ENCODE measurements at places on chromosomes 6 and 20.

GRCh38 chr20:18258126-18258860 is 30.0 kb upstream of the ZNF133 start:
- no peak for DNase-seq

DNA sequence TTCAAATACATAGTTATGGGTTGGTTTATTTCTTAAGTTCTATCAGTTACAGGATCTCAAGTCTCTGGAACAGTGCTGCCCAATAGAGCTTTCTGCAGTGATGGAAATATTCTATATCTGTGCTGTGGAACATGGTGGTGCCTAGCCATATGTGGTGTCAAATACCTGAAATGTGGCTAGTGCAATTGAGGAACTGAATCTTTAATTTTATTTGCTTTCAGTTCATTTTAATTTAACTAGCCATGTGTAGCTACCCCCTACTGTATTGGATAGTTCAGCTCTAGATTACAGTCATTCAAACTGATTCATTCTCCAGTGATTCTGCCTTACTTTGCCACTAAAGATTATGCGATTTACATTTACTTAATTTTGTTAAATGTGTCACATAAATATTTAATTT is 503.2 kb downstream of the CDKAL1 start:
- DNase-seq = no peak

DNA sequence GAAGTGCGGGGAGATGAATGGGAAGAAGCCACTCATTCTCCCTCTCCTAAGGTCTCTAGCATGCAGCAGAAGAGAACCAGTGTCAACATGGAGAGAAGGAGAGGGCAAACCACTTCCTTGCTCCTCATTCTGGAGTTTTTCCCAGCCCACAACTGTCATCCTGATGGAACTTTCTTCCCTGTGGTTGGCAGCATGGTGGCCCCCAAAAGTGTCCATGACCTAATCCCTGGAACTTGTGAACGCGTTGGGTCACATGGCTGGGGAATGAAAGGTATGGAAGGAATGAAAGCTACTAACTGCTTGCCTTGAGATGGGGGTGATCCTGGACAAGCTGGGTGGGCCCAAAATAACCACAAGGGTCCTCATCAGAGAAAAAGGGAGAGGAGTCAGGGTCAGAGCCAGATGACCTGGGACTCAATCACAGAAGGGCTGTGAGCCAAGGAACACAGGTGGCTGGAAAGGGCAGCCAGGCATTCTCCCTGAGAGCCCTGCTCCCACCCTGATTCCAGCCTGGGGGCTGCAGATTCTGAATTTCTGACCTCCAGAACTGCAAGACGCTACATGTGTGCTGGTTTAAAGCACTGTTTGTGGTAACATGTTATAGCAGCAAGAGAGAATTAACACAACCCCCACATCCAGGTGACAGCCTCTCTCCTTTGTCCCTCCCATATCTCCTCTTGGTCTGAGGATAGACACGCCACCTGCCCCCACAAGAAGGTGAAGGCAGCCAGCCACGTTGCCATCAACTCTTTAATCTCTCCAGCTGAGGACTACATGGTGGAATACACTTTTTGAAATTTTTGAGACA is 63.2 kb downstream of the PYGB start:
- peak; percentile 25 for DNase-seq

- DNase-seq = no peak
Measured at GRCh38 chr6:157974341-157974894, 7.2 kb upstream of the SYNJ2 start.

DNA sequence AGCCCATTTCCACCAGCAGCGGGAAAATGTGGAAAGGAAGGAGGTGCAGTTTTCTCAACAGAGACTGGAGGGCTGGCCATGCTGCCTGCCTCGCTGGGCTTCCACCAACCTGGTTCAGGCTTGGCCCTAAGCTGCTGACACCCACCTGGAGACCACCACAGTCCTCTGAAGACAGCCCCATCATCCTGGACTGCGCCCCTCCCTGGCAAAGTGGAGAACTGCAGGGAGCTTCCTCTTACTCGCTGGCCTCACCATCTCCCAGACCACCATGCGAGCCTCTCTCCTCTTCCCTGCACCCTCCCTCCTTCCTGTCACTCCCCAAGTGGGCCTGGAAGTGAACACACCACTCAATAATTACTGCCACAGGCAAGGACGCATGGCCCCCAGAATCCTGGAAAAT is 71.5 kb downstream of the PSMG4 start:
- no peak for DNase-seq

DNA sequence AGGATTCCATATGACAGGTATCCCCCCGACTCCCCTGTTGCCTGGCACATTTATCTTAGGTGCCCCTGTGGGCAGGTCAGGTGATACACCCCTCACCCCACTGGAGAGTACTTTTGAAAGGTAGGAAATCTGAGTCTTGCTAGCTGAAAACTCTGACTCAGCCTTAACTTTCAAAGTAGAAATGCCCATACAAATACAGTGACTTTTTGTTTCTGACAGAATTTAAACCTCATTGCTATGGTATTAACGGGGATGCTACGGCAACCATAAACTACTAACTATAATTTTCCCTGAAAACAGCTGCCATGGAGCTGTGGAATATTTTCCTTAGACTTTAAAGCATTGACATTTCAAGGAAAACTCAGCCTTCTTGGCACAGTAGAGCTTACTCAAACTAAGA is 536.0 kb downstream of the RFPL4B start:
- no peak for DNase-seq

DNA sequence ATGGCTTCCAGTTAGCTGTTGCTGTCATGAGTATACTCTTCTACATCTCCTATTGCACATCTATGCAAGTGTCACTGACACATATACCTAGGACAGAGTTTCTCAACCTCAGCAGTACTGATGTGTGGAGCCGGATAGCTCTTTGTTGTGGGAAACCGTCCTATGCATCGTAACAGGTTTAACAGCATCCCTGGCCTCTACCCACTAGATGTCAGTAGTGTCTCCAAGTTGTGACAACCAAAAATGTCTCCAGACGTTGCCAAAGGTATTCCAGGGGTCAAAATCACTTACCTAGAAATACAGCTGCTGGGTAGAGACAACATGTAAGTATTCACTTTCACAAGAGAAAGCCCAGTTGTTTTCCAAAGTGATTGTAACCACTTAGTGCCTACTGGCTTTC is 637.6 kb downstream of the RNF144B start:
- DNase-seq = no peak

DNA sequence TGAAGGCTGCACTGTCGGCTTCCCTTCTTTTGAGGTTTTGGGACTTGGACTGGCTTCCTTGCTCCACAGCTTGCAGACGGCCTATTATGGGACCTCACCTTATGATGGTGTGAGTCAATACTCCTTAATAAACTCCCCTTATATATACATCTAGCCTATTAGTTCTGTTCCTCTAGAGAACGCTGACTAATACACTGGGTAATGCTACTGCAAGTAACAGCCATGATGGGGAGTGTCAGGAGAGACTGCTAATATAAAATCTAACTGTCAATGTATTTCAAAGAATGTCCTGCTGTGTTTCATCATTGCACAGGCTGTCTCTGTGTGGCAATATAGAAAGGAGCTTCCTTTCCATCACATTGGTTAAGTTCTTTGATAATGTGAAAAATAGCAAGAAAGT is 57.7 kb upstream of the UST start:
- DNase-seq = no peak

DNA sequence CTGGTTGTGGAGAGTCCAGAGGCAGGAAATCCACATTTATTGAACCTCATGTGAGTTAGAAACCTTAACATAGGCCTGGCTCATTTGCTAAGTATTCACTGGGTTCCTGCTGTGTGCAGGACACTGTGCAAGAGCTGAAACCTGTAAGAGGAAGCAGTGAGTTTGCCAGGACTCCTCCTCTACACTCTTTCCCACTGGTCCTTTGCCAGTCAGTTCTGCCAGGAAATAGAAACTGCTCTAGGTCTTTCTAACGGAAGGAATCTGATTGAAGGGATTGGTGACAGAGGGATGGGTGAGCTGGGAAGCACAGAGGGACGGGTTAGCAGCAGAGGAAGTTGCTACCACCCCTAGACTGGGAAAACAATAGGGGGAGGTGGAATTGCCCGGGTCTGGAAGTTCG is 234.2 kb upstream of the ECI2 start:
- no peak for DNase-seq

DNA sequence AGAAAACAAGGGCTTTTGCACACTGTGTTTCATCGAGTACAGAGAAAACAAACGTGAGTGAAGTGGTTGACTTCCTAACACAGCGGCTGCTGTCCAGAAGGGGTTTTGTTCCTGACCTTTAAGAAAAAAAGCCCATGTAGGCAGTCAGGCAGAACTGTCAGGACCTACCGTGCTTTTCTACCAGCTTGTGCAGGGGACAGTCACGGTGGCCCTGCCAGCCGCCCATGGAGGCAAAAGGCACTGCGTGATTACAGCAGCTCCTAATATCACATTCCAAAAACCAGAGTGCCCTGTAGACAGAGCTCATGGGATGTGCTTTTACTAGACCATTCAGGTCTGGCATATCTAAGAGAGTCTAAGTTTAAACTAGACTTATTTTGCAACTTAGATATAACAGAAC is 12.2 kb downstream of the TNFAIP3 start:
- DNase-seq = no peak

DNA sequence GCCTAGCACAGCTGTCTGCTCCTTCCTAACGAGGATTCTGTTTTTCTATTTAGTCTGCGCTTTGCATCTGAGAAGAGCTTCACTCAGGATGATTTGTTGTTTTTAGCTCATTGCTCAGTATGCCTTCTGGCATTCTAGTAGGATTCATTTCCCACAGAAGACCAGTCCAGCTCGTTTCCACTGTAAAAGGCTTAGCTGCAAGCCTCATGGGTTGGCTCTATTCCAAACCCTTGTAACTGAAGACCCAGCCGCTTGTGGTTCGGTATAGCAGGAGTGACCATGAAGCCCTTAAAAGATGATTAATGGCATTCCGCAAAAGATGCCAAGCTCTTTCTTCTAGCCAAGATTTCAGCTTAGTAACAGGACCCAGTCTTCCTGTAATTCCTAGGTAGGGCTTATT is 7.2 kb downstream of the ADGRF1 start:
- no peak for DNase-seq

GRCh38 chr6:41284726-41285125 is 1.8 kb downstream of the TREM1 start:
- DNase-seq = no peak

- DNase-seq = no peak
Measured at GRCh38 chr20:60649541-60649940, 602.5 kb upstream of the CDH4 start.

GRCh38 chr20:48791014-48791413 is 36.8 kb downstream of the PREX1 start:
- DNase-seq = no peak

- DNase-seq = no peak
Measured at GRCh38 chr20:20897922-20898321, 185.5 kb upstream of the RALGAPA2 start.

DNA sequence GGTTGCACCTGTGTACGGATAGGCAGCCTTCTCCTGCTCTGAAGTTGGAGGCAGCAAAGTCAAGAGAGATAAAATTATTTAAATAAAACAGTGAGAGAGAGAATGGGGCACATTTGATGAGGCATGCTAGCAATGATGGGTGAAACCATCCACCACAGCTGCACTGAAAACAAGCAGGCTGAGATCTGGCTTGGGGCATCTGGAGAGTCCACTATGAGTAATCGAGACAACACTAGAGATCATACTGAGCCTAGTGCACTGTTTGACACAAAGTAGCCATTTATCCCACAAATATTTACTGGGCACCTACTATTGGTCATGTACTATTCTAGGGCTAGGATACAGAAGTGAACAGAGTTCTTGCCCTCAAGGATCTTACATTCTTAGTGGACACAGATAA is 66.4 kb downstream of the DZANK1 start:
- DNase-seq = no peak

- no peak for DNase-seq
Measured at GRCh38 chr6:15509335-15509933, 153.4 kb downstream of the DTNBP1 start.

- no peak for DNase-seq
Measured at GRCh38 chr20:39106791-39107190, 144.6 kb downstream of the DHX35 start.

DNA sequence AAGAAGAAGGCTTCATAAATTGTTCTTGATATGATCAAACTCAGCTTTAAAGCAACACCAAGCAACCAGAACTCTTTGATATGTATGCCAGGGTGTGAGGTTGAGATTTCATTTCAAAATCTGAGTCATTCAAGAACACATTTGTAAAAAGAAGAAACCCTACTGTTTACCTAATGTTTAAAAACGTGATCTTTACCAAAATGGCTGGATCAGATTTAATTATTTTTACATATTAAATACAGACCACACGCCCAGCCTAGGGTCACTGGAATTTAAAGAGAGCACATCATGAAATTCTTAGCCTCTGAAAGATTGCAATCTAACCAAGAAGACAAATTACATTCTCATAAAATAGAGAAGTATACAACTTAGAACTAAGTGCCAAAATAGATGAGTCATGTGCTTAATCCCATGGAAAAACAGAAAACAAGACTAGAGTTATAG is 206.8 kb upstream of the SMLR1 start:
- no peak for DNase-seq

DNA sequence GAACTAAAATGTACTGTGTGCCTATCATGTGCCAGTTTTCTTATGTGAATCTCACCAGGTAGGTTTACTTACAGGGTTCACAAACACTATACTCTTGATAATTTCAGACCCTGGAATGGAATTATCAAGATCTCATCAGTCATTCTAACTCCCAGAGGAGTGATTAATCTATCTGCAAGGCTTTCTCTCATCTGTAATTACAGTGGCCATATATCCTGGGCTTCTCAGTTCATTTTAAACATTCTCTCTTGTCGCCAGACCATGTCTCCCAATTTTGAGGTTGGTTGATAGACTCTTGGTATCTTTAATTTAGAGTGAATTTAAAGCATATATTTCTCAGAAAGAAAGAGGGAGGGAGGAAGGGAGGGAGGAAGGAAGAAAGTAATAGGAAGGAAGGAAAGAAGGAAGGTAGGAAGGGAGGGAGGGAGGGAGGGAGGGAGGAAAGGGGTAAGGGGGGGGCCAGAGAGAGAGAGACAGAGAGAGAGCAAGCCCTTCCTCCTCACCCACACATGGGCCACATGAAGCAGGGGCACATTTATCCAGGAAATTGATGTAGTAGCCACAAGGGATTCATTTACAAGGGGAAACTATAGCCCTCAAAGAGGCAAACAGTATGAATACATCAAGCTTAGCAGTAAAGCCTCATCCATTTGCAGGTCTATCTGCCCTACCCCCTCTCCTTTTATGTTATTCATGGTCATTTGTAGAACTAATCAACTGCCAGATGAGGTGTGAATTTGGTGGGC is 25.8 kb upstream of the NRSN1 start:
- DNase-seq = no peak

GRCh38 chr6:120871416-120872261 is 462.6 kb downstream of the TBC1D32 start:
- DNase-seq = no peak
